DMS79 treated with DMSO at 0.1 percent for 48 hours (cell line): ENCODE measurements at places on chromosomes 6 and 20.

GRCh38 chr20:24971376-24972101, 21.0 kb downstream of the APMAP start:
- DNase-seq = no peak

- DNase-seq = peak; percentile 63
Observed at GRCh38 chr20:35619196-35620095, 3.8 kb downstream of the SPAG4 start.

GRCh38 chr6:93337014-93337413, 82.3 kb downstream of the EPHA7 start:
- no peak for DNase-seq

GRCh38 chr6:151056230-151056907, 183.4 kb upstream of the AKAP12 start:
- DNase-seq = no peak

DNA sequence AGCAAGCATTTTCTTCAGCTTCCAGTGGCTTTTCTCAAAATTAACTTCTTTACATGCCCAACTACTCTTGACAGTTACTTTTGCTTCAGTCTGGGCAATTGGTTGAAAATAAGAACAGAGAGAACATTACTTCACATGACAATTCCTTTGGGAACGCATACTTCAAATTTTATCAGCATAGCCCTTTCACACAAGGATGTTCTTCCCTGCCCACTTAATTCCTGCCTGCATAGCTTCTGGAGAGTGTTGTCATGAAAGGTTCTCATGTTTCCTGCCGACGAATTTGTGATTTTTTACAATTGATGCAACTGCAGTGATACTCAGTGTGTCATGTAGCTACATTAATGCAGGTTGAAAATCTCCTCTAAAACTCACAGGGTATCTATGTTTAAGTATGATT, 22.0 kb upstream of the SNRNP48 start:
- DNase-seq = no peak

GRCh38 chr6:32529697-32530430, at the start of gene HLA-DRB5:
HLA-DRB5 (minus strand) TSS chr6:32530287; CDS start chr6:32530224, 63 bp downstream.
- DNase-seq = no peak

DNA sequence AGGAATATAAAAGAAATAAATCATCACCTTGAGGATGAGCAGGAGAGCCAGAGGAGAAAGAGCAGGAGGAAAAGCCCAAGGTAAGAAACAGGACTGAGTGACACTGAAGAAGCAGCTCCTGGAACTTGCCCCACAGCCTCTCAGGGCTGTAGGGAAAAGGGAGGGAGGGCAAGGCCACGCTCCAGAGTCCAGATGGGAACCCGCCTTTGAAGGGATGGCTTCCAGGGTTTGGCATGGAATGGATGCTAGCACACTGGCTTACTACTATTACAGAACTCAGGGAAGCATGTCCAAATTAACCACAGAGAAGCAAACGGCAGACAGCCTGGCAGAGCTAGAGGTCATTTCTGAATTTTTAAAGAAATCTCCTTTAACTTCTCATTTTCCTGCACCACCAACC, 26.8 kb downstream of the RALGAPA2 start:
- no peak for DNase-seq

- no peak for DNase-seq
Observed at GRCh38 chr6:158388727-158389126, 76.5 kb downstream of the TULP4 start.

GRCh38 chr20:62764156-62764935, 31.9 kb upstream of the MRGBP start:
- DNase-seq = no peak

GRCh38 chr20:58099956-58100730, 128.3 kb downstream of the ANKRD60 start:
- no peak for DNase-seq

- no peak for DNase-seq
Observed at GRCh38 chr20:35942243-35942642, 12.1 kb downstream of the SCAND1 start.

- DNase-seq = no peak
Observed at GRCh38 chr20:40262219-40262618, 426.8 kb downstream of the MAFB start.

DNA sequence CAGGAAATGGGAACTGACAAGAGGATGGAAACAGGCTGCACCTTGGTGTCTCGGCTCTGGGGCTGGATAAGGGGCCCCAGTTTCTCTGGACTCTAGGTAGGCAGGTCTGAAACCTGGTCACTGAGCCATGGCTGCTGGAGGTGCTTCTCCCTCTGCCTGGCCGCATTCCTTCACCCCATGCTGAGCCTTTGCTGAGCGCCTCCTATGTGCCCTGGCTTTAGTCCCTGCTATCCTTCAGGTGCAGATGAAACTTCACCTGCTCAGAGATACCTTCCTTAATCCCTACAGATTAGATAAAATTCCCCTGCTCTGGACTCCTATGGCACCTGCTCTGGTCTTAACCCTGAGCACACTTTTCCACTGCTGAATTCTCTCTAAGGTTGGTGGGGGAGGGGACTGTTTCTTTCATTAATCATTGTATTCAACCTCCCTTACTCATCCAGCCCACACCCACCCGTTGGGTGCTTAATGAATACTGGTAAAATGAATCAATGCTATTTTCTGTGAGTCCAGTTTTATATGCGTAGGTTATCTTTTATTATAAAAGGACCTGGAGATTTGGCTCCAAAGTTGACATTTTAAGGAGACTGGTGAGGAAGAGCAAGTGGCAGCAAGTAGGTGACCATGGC, 19.3 kb downstream of the MYLK4 start:
- DNase-seq = no peak

GRCh38 chr6:10369896-10370295, 45.0 kb downstream of the TFAP2A start:
- no peak for DNase-seq

- DNase-seq = no peak
Observed at GRCh38 chr6:80622641-80623040, 516.2 kb downstream of the BCKDHB start.

DNA sequence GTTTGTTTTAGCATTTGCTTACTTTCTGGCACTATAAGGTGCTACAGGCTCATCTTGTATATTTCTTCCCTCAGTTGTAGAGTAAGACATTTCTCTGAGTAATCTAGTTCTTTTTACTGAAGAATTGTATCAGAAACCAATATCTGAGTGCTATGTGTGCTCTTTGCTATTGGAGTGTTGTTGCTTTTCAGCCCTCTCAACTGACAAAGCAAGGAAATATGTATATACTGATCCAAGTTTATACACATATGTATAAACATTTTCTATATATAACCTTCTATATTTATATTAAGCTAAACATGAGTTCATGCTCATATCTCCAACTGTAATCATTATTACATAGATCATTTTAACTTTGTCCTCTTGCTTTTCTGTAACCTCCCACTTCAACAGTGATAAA, 405.7 kb downstream of the RFPL4B start:
- DNase-seq = no peak

- DNase-seq = no peak
Observed at GRCh38 chr6:140537834-140538705, 1163.6 kb upstream of the CITED2 start.

DNA sequence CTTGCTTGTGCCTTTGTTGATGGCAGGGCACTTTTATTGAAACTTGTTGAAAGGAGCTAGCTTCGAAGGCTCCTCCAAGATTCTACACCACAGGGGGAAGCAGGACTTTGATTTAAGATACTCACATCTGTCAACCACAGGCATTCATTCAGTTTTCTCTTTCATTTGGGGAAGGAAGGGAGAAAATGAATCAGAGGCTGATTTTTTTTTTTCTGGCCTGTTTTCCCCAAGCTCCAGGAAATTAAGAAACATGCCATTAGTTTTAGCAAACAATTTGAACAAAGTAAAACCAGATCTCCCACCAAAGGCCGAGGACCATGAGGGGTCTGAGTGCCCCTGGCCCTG, 8.7 kb upstream of the APCDD1L start:
- no peak for DNase-seq

GRCh38 chr6:1624851-1625781, 15.4 kb downstream of the FOXC1 start:
- no peak for DNase-seq

- DNase-seq = no peak
Observed at GRCh38 chr20:22475662-22476061, 108.7 kb downstream of the FOXA2 start.

DNA sequence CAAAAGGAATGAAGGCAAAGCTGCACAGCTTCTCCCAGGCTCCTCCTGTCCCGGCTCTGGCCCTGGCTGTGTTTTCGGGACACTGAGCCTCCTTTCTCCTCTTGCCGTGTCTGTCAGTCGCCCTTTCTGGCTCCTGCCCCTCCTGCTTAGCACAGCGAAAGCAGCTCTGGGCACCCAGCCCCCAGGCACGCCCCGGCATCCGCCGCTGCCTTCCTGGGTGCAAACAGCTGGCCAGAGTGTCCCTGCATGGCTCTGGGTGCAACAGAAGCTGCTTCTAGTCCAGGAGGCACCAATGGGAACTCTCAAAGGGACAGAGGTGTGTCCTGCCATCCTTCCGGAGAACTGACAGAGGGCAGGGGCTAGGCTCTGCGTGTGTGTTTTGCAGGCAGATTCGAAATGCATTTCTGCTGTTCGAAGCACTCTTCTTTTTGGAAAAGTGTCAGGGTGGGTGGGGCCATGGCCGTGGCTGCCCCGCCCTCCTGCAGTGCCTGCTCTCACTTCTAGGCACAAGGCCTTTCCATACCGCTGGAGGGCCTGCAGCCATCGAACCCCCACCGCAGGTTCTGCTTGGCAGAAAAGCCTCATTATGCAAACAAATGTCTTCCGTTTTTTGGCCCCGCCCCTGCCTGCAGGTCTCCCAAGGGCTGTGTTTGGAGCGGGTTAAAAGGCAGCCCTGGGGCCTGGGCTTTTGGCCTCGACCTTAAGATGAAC, 15.5 kb downstream of the COL9A3 start:
- DNase-seq = peak; percentile 52

GRCh38 chr6:11974089-11974488, 38.0 kb upstream of the HIVEP1 start:
- DNase-seq = no peak

DNA sequence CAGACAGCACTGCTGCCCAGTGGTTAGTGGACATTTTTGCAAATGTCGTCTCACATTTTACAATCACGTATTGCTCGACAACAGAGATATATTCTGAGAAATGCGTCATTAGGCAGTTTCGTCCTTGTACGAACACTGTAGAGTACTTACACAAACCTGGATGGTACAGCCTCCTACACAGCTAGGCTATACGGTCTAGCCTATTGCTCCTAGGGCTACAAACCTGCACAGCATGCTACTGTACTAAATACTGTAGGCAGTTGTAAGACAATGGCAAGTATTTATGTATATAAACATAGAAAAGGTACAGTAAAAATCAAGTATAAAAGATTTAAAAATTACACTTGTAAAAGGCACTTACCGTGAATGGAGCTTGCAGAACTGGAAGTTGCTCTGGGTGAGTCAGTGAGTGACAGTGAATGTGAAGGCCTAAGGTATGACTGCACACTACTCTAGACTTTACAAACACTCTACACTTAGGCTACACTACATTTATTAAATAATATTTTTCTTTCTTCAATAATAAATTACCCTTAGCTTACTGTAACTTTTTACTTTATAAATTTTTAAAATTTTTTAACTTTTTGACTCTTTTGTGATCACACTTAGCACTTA, 43.1 kb downstream of the ALDH5A1 start:
- no peak for DNase-seq

GRCh38 chr6:137104926-137105325, 60.2 kb upstream of the IL20RA start:
- DNase-seq = no peak

- DNase-seq = no peak
Observed at GRCh38 chr6:155158030-155158843, 105.6 kb upstream of the CLDN20 start.

DNA sequence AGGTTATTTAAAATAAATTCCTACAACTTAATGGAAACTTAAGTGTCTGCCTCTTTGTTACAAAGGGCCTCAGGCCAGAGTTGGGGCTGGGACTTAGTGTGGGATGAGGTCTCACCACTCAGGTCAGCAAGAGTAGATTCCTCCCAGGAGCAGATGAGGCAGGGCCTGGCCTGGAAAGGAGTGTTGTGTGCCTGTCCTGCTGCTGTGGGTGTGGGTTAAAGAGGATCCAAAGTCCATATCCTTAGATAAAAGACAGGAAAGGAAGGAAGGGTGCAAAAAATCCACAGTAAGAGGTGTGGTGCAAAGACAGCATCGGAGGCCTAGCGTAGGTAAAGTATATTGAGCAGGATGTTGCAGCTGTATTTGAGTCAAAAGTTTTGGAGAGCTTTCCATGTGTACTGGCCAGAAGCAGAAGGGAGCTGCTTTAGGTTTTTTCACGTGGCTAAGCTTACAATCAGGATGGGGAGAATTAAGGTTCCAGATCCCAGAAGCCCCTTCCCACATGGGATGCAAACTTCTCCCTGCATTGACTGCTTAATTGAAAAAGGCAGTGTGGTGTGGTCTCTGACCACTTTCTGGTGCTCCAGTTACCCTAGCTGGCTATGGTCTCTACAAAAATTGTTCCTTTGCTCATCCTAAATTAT, 12.8 kb upstream of the PLCG1 start:
- no peak for DNase-seq

GRCh38 chr6:1786455-1787453, 177.0 kb downstream of the FOXC1 start:
- no peak for DNase-seq

GRCh38 chr6:9515633-9516606, 899.0 kb downstream of the TFAP2A start:
- DNase-seq = no peak

- DNase-seq = no peak
Observed at GRCh38 chr6:1841136-1841535, 231.4 kb downstream of the FOXC1 start.

GRCh38 chr6:90151576-90152422, 144.8 kb downstream of the BACH2 start:
- DNase-seq = peak; percentile 18

GRCh38 chr6:42405021-42405420, 46.7 kb downstream of the TRERF1 start:
- no peak for DNase-seq

DNA sequence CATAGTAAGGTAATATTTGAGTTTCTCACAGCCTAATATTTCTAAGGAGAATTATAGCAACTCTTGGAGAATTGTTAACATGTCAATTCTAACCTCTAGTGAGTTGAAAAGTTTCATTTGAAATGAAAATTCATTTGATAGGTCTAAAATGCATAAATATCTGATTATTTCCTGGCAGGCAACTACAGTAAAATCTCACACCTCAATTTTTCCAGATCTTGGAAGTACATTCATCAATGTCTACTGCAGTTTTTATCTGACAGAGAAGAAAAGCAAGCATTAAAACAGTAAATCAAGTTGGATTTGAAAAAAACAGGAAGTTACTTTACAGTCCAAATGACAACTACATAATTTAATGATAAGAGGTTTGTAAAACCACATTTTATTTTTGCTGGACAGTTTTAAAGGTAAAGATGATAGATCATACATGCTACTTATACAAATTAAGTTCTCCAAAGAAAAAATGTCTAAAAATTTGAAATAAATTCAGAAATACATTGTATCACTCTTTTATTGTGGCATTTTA, 631.3 kb downstream of the EYS start:
- DNase-seq = no peak

- no peak for DNase-seq
Observed at GRCh38 chr6:137248702-137249101, 29.5 kb upstream of the IFNGR1 start.

DNA sequence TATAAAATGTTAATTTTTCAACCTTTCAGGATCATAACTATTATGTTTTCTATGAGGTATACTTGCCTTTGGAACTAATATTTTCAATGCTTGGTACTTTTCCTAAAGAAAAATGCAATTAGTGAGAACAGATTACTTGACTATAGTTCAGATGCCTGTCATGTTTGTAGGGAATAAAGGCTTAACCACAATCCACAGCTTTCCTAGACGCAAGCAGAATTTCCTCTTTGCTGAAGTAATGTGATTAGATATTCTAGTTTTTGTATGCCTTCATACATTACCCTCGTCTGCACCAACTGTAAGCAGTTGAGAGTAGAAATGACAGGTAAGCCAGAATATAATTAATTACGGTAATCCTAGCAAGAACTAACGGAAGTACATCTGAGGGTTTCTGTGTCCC, 581.4 kb upstream of the MMS22L start:
- DNase-seq = no peak
